ENCODE measurements at places on chromosomes 5 and 9. TPM values are rescaled to one million over a fixed set of nuclear protein-coding genes. Genes with fewer than 3 reads are reported as not detected.

DNA sequence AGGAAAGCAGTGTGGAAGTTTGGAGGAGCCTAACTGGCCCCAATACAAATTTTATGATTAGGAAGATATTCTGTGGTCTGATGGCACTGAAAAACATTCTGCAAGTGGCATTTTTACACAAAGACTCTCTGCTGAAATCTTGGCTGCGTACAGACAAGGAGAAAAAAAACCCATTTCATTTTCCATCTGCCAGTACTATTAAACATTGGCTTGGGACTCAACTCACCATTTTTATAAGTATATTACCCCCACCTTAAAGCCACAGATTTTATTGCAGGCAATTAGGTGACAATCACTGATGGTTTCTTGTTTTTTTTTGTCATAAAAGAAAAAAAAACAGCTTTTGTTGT is 206.9 kb downstream of the PTTG1 start:
- DNase-seq: no peak

GRCh38 chr5:66653325-66653724 is 57.1 kb downstream of the MAST4 start:
- peak; percentile 10 for DNase-seq

- no peak for DNase-seq
These were observed 114.3 kb upstream of the EPB41L4A start for GRCh38 chr5:112533362-112533761.

The ZNF883 gene
- 0.60 TPM for total RNA-seq

GRCh38 chr9:385818-386398 is 171.2 kb downstream of the DOCK8 start:
- DNase-seq: peak; percentile 78

- no peak for DNase-seq
These were observed 28.0 kb upstream of the TAF11L2 start for GRCh38 chr5:17470064-17470463.

DNA sequence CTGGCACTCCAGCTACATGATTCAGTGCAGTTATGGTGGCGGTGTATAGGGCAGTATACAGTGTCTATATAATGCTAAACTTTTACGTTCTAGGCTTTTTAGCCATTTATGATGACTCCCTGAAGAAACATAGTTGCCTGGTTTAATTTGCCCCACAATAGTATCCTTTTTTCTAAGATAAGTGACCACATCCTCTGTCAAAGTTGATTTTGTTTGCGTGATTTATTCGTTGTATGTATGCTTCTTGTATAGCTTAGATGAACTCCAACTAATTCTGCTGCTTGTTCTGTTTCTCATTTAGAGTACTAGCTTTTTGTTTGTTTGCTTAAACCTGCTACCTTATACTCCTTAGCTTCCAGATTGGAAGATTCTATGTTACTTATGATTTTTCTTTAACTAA is 83.6 kb downstream of the ERMP1 start:
- no peak for DNase-seq

DNA sequence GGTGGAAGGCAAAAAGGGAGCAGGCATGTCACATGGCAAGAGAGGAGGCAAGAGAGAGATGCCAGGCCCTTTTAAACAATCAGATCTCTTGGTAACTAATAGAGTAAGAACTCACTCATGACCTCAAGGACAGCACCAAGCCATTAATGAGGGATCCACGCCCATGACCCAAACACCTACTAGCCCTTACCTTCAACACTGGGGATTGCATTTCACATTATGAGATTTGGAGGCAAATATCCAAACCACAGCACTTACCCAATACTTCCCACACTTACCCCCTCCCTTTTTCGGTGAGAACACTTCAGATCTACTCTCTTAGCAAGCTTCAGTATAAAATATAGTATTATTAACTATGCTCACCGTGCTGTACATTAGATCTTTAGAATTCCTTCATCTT is 41.9 kb downstream of the ZNF354A start:
- DNase-seq: no peak

- DNase-seq: peak; percentile 60
These were observed 66.9 kb upstream of the EPB41L4A start for GRCh38 chr5:112485934-112486355.
